CD4-positive, alpha-beta T cell treated with Interleukin-12 subunit alpha and Interleukin-12 subunit beta, for 1 hour (primary cell): ENCODE measurements at places on chromosomes 2 and 18.
A peak's percentile ranks its signal among the peaks of the same experiment; 100 is the strongest.

- no peak for DNase-seq
Observed at GRCh38 chr2:203567691-203568090, 32.6 kb upstream of the RAPH1 start.

GRCh38 chr2:97699765-97700444, 13.5 kb upstream of the ZAP70 start:
- peak; percentile 70 for DNase-seq

- DNase-seq: no peak
Observed at GRCh38 chr18:28178720-28179119, 1.8 kb upstream of the CDH2 start.

DNA sequence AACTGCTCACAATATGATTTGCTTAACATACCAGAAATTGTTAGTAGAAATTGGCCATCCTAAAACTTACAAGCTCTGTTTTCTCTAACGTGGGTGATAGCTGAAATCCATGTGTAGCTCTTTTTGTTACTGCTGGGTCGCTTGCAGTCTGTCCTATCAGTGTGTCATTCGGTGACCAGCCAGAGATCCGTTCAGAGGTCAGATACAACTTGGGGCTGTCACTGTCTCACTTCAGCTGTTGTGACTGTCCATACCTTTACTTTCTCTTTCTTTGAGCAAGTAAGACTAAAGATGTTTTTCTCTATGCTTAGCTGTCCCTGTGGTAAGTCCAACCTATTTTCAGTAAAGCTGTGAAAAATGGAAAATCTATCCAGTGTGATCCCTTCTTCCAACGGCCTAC, 282.9 kb upstream of the KCNH7 start:
- no peak for DNase-seq

GRCh38 chr18:26097563-26097962, 7.2 kb upstream of the SS18 start:
- no peak for DNase-seq

- no peak for DNase-seq
Observed at GRCh38 chr2:71935262-71935848, 212.3 kb downstream of the CYP26B1 start.

- no peak for DNase-seq
Observed at GRCh38 chr2:232385660-232386489, 7.3 kb downstream of the ALPP start.

GRCh38 chr2:209340522-209340921, 83.3 kb upstream of the MAP2 start:
- no peak for DNase-seq

- no peak for DNase-seq
Observed at GRCh38 chr2:101295895-101296294, 12.6 kb downstream of the RNF149 start.

DNA sequence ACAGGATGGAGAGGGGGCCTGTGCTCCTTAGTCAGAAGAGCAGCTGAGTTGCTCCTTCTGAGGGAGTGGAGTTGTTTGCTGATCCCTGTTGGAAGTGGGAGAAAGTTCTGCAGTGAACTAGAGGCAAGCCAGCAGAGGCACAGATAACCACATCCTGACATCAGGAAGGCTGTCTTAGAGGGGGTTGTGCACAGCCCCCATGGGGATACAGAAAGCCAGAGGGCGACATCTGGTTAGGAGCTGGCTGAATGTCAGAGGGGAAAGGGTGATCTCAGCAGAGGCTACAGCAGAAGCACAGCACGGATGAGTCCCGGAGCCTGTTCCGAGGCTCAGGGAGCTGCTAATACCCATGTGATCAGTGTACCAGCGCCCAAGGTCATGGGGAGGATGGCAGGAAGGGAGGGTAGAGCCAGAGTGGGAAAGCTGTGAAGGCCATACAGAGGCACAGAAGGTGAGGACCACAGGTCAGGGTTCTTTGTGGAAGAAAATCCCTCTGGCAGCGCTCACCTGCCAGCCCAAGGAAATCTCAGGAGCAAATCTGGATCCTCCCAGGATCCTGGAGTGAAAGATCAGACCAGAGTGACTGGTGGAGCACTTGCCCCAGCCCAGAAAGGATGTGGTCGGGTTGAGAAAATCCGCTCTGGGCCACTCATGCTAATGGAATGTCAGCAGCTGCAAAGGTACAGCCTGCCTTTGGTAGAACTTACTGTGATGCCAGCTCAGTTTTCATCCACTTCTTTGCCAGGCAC, 111.8 kb downstream of the STPG4 start:
- DNase-seq: no peak

DNA sequence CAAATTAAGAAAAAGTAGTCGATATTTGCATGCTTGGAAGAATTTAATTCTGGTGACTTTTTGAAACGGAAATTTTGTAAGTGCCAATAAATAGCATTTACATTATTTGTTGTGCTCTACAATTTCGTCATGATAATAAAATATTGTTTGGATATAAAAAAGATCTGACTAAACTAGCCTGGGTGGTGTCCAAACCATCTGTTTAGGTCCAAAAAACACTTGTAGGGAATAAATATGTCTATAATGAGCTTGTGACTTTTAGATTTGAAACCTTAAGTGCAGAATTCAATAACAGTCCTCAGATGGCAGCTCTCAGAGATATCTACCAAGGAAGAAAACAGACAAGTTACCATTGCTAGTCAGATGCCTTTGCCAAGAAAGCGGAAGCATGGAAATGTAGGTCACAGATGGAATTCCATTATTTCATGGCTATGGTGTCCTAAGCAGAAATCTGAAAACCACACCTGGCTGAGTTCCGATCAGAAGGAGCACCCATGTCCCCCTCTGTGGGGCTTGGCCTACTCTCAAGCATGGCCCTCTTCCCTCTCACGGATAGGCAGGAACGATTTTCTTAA, 731.1 kb downstream of the RNF144A start:
- no peak for DNase-seq

GRCh38 chr2:78978340-78978739, 47.2 kb upstream of the REG3G start:
- DNase-seq: no peak

DNA sequence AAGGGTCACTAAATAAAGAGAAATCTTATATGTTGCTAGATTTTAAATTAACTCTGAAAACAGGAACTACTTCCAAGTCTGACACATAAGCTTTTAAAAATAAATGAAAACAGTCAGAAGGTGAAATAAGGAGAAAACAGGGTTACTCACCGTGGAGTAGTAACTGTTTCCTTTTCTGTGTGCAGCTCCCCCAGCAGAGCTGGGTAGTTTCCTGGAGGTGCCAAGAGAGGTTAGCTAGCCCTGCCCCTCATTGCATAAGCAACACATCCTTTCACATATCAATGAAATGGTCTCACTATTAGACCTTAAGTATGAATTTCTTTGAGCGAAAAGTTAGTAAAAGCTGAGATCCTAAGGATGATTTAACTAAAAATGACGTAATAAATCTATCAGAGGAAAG, 54.0 kb upstream of the GPR75 start:
- DNase-seq: peak; percentile 10

DNA sequence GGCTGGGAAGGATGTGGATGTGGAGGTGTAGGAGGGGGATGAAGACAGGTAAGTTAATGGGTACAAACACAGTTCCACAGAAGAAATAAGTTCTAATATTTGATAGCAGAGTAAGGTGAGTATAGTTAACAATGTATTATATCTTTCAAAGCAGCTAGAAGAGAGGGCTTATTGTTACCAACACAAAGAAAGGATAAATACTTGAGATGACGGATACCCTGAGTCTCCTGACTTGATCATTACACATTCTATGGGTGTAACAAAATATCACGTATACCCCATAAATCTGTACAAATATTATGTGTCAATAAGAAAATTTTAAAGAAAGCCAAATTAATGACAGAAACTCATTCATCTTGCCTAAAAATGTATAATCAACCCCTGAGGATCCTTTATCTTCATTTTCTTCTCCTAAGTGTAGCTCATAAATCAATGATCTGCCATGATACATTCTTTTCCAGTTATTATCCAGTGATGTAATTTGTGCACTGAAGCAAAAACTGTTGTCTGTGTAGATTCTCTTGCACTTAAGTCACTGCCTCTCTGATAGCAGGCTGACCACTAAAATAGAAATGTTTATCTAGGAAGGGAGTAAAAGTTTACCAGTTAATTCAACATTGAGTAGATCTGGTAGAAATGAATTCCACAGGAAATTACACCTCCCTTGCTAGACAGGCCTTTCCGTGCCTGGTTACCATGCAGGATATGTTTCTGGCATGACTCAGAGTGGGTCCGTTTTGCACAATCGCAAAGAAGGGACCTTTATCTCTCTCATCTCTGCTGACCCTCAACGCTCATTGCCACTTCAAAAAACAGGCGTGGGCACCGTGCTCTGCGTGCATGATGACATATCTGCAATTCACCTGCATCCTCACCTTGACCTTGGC, 249.7 kb upstream of the NCKAP5 start:
- no peak for DNase-seq

GRCh38 chr2:217218269-217219163, 358.7 kb upstream of the TNP1 start:
- no peak for DNase-seq

DNA sequence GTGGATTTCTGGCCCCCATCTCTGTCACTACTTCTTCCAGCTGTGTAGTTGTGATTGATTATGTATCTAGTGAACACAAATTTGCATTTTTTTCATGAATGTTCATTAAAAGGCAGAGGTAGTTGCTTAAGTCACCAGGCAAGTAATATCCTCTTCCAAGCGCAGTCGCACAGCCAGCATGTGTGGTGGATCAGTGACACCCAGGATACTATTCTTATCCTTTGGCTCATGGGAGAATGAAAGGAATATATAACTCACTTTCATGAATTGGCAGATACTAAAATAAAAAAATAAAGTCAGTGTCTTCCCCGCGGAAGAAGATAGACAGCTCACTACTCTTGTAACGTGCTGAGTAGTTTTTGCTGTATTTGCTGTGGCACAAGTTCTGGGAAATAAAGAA, 387.8 kb downstream of the CDH7 start:
- DNase-seq: no peak

DNA sequence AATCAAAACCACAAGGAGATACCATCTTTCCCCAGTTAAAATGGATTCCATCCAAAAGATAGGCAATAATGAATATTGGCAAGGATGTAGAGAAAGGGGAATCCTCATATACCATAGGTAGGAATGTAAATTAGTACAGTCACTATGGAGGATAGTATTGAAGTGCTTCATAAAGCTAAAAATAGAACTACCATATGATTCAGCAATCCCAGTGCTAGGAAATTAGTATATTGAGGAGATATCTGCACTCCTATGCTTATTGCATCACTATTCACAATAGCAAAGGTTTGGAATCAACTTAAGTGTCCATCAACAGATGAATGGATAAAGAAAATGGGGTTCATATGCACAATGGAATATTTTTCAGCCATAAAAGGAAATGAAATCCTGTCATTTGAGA, 251.2 kb downstream of the ZNF804A start:
- DNase-seq: no peak

DNA sequence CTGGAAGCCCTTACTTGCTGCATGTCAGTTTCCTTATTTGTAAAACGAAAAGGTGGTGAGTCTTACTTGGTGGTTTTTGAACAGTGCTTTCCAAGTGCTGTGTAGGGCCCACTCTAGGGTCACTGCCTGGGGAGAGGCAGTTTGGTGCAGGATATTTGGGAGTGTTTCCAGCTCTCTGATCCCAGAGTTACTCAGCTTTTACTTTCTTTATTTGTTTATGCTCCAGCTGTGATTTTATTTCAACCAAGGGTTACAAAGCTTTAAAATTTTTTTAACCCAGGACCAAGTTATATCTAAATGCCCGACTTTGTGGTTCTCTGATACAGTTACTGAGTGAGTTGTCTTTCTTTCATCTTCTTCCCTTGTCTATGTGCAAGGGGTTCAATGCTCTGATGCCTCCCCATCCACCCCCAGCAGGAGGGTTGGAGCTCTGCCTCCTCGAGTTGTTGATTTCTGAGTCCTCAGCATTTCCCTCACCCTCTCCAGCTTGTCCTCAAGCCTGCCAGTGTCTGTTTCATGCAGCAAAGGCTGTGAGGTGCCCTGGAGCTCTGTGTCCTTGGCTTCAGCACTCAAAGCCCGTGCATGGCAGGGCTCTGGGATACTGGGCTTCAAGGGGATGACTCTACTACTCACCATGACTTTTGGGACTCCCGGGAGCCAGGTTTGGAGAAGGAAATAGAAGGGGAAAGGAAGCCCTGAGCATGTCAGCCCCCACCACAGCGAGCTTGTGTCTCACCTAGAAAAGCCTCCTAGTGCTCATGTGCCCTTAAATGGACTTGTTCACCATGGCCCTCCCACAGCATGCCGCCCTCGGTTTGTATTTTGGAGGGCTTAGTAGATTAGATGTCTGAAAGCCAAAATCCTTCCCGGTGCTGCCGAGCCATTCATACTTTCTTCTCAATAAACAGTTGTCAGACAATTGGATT, 236.8 kb downstream of the SETBP1 start:
- no peak for DNase-seq

GRCh38 chr2:35973132-35973736, 382.3 kb upstream of the CRIM1 start:
- DNase-seq: peak; percentile 35

- no peak for DNase-seq
Observed at GRCh38 chr18:38221476-38222100, 656.0 kb upstream of the CELF4 start.

GRCh38 chr2:3523551-3524041, 4.3 kb upstream of the ADI1 start:
- no peak for DNase-seq

- no peak for DNase-seq
Observed at GRCh38 chr2:144836635-144837350, 316.9 kb upstream of the ZEB2 start.

- DNase-seq: no peak
Observed at GRCh38 chr2:188865681-188866080, 108.5 kb upstream of the COL3A1 start.

DNA sequence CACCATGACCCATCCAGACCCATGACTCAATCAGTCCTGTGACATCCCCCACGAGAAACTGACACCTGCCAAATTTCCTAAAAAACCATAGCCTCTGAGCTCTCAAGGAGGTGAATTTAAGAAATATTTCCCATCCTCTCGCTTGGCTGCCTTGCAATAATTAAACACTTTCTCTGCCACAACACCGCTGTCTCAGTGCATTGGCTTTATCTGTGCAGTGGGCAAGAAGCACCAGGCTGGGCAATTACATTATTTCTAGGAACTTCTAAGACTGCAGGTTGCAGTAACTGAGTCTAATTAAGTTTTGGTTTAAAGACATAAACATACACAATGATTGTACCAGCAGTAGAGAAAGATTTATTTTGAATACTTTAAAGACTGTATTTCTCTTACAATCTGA, 22.0 kb upstream of the RTTN start:
- no peak for DNase-seq

DNA sequence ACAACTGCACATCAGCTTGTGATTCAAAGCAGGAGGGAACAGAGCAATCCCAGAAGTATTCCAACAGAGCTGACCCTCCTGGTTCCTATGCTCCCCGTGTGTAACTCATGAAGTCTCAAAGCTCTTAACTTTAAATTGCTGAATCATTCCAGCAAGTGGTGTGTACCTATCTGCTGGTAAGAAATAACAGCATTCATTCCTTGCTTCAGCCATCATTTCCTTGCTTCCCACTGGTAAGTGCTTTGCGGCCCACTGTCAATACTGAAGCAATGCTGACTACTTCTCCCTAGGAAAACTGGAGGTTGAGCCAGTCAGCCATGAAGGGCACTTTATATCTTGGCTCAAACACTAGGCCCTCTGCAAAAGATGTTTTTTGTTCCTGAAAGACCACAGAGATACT, 222.4 kb downstream of the EXOC6B start:
- no peak for DNase-seq
